ENCODE measurements at places on chromosomes 2 and 18.

- DNase-seq = no peak
Measured at GRCh38 chr18:35974181-35974580, 1.7 kb downstream of the RMP24 start.

- no peak for DNase-seq
Measured at GRCh38 chr2:121472470-121472993, 58.1 kb upstream of the RNU4ATAC start.

DNA sequence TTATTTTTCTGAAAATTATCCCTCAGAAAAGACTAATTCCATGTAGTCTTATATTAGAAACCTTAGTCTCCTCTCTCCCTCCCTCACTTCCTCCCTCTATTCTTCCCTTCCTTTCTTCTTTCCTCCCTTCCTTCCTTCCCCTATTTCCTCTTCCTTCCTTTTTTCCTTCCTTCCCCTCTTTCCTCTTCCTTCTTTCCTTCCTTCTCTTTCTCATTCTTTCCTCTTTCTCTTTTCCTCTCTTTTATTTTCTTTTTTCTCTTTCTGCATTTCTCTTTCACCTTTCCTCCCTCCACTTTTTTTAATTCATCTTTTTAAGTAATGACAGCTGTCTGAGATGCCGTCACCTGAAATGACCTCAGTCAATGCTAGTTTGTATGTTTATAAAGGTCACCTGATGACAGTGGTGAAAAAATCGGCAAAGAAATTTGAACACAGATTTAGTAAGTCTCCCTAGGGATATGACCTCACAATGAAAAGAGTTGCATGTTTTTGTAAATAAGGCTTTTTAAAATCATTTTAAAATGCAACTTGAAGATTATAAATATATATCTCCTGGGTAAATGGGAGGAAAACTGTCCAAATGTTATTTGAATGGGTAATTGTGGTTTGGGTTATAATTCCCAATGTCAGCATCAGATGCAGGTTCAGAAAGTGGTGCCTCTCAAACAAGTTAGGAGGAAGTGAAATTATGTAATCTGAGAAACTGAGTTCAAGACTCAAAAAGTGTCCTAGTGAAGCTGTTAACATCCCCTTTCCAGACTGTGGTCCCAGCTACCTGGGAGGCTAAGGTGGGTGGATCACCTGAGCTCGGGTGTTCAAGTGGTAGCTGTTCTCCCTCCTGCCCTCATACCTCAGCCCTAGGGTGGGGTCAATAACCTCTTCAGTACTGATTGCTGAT, 90.3 kb upstream of the ST3GAL5 start:
- no peak for DNase-seq

DNA sequence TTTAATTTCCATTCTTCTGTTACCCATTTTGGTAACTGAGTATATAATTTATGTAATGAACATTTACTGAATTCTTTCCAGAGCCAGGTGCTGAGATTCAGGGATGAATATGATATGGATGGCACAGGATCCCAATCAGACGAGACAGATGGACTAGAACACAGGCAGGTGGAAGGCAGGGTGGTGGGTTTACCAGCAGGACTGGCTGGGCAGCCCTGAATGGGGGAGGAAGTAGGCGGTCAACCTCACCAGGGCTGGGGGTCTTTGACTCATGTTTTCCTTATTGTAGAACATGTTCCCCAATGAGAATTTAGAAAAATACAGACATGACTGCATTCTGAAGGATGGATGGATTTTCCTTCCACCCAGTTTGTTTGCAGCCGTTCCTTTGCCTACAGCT, 80.3 kb downstream of the CIB4 start:
- DNase-seq = no peak

- no peak for DNase-seq
Measured at GRCh38 chr2:11701751-11702301, 31.8 kb upstream of the NTSR2 start.

GRCh38 chr2:233938676-233939370, 21.6 kb downstream of the TRPM8 start:
- DNase-seq = no peak

Data from HT-29 (cell line).